Esophagus squamous epithelium (tissue), 5 donors: ENCODE measurements at places on chromosomes 13 and 19.

DNA sequence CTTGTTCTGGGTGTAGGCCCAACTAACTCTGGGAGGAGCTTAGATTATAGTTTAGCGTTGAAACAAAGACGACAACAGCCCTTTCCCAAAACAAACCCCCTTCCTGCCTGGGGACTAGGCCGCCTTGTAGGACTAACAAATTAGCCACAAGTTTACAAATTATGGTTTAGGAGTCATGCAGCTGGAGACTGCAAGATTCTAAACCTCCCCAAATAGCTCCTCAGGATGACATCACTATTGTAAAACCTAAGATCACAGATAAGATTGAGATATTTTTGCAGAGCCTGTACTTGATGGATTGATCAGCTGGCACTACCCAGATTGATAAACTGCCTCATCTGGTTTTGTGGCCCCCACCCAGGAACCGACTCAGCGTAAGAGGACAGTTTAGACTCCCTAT lies 2.3 kb upstream of the SLC25A15 start:
- no peak for DNase-seq

DNA sequence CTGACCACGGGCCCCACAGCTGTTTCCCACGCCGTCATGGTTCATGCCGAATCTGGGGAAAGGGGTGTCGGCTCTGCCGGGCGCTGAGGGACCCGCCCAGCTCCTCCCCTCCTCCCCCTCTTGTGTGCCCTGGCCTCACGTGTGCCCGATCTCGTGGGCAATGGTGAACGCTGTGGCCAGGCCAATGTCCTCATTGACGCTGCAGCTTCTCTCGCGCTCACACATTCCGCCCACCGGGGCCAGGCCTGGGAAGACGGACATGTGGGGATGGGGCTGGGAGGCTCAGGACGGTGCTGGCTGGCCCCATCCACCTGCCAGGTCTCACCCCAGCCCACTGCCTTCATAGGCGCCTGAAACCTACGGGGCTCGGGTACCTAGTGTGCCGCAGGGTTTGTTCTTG lies 14.3 kb downstream of the ADAMTS10 start:
- no peak for DNase-seq

DNA sequence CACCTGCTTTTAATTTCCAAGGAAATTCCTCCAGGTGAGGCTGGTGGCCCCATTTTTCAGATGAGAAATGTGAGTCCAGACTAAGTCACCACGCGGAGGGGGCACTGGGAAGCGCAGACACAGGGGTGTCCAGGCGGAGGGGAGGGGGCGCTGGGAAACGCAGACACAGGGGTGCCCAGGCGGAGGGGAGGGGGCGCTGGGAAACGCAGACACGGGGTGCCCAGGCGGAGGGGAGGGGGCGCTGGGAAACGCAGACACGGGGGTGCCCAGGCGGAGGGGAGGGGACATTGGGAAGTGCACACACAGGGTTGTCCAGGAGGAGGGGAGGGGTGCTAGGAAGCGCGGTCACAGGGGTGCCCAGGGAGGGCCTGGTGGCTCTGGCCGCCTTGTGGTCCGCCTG lies 3.5 kb downstream of the GRK1 start:
- DNase-seq: no peak

GRCh38 chr13:41232578-41233480 lies 30.5 kb downstream of the MTRF1 start:
- DNase-seq: no peak

DNA sequence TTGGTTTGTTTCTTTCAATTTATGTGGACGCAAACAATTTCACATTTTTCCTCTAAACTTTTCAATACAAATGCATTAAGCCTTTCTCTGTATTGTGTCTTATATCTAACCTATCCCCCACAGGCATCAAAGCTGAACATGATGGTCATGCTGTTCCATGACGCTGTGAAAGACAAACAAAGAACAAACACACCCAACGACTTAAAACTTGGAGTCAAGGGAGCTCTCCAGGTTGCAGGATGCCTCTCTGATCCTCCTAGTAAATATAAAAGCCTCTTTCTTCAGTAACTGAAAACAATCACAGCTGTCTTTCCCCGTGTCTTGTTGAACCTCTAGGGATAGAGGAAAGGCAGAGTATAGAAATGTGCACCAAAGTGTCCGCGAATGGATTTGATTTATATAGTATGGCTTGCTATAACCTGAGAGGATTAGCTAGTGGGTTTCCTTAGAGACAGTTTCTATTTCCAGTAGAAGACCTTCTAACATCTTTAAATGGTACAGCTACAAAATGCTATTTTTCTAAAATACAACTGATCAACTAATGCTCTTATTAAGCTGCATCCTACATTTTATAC lies 43.1 kb downstream of the PCDH9 start:
- DNase-seq: no peak

DNA sequence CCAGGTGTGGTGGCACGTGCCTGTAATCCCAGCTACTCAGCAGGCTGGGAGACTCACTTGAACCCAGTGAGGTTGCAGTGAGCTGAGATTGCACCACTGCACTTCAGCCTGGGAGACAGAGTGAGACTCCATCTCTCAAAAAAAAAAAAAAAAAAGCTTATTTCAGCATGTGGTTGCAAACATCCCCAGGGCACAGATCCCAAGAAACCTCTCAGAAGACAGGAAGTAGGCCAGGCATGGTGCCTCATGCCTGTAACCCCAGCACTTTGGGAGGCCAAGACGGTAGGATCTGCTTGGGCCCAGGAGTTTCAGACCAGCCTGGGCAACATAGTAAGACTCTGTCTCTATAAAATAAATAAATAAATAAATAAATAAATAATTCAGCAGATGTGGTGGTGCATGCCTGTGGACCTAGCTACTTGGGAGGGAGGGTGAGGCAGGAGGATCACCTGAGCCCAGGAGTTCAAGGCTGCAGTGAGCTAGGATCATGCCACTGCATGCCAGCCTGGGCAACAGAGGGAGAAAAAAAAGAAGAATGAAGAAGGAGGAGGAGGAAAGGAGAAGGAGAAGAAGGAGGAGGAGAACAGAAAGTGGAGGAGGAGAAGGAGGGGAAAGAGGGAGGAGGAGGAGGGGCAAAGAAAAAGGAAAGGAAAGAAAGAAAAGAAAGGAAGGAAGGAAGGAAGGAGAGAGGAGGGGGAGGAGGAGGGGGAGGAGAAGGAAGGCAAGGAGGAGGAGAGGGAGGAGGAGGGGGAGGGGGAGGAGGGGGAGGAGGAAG lies 4.3 kb upstream of the LRRC8E start:
- DNase-seq: no peak

GRCh38 chr13:109118521-109118920 lies 489.1 kb downstream of the MYO16 start:
- DNase-seq: no peak

- DNase-seq: no peak
Observed at GRCh38 chr19:42563352-42564210, 31.1 kb downstream of the CEACAM8 start.

- DNase-seq: no peak
Observed at GRCh38 chr13:84870190-84870589, 929.0 kb downstream of the SLITRK6 start.

DNA sequence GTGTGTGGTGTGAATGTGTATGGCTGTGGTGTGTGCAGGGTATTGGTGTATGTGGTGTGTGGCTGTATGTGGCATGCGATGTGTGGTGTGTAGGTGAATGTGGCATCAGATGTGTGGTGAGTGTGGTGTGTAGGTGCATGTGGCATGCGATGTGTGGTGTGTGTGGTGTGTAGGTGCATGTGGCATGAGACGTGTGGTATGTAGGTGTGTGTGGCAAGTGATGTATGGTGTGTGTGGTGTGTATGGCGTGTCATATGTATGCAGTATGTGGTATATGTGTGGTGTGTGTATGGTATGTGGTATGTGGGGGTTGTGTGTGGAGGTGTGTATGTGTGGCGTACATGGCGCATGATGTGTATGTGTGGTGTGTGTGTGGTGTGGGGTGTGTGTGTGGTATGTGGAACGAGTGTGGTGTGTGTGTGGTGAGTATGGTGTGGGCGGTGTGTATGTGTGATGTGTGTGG lies 63.4 kb downstream of the PEPD start:
- DNase-seq: no peak

DNA sequence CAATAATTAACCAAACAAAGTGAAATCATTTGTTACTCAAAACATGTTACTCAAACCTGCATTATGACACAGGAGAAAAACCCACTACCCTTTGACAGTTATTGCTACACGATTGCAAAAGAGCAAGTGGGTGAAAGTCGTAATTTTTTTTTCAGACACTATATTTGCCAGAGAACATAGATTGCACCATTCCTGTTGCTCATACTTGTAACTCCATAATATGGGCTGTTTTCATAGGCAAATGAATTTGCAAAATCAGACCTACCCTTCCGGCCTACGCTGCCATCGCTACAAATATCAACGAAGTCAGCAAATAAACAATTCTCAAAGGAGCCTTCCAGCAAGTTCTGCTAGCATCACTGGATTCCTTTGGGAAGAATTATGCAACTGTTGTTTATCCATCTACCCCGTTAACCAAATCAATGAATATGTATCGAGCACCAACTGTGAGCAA lies 396.5 kb downstream of the IRS2 start:
- DNase-seq: no peak

DNA sequence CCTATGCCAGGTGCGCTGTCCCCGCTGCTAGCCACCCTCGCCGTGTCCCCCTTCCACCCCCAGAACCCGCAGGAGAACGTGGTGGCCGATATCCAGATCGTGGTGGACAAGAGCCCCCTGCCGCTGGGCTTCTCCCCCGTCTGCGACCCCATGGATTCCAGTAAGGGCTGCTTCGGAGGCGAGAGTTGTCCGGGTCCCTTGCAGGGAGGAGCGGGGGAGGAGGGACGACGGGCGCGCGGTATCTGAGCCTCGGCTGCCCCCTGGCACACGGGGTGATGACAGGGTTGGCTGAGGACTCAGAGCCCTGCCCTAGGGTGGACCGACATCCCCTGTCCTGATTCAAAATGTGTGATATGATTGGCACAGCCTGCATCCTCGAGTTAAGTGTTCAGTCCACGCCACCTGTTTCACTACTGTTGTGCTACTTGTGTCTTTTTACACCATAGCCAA lies 653 bp downstream of the MVB12A start:
- DNase-seq: no peak

DNA sequence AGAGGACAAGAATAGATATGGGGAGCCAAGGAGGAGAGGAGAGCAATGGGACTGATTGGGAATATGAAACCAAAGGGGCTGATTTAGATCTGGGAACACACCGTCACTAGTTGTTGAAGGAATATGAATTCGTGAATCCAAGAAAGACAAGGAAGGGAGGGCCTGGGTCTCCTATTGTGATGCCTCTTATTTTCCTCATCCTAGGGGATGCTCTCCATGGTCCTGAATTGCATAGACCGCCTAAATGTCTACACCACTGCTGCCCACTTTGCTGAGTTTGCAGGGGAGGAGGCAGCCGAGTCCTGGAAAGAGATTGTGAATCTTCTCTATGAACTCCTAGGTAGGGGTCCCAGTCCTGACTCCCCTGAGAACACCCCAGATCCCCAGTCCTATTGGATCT lies 21.5 kb downstream of the RYR1 start:
- no peak for DNase-seq

- DNase-seq: no peak
Observed at GRCh38 chr13:73307481-73307880, 248.7 kb downstream of the KLF5 start.

GRCh38 chr19:814152-815078 lies 7.3 kb downstream of the PLPPR3 start:
- DNase-seq: no peak

GRCh38 chr13:110334841-110335490 lies 27.9 kb downstream of the COL4A2 start:
- DNase-seq: no peak

DNA sequence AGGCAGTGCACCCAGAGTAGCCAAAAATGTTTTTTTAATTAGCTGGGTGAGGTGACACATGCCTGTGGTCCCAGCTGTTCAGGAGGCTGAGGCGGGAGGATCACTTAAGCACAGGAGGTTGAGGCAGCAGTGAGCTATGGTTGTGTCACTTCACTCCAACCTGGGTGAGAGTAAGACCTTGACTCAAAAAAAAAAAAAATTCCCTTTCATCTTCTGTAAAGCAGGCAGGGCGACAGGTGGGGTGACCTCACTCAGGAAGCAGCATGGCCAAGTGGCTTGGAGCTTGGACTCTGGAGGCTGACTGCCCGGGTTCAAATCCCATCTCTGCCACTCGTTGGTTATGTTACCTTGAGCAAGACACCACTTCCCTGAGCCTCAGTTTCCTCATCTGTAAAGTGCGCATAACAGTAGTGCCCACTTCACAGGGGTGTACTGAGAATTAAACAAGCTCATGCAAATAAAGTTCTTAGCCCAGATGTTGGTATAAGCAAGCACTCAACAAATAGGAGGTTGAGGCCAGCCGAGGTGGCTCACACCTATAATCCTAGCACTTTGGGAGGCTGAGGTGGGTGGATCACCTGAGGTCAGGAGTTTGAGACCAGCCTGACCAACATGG lies 48.3 kb downstream of the MAP4K1 start:
- no peak for DNase-seq

DNA sequence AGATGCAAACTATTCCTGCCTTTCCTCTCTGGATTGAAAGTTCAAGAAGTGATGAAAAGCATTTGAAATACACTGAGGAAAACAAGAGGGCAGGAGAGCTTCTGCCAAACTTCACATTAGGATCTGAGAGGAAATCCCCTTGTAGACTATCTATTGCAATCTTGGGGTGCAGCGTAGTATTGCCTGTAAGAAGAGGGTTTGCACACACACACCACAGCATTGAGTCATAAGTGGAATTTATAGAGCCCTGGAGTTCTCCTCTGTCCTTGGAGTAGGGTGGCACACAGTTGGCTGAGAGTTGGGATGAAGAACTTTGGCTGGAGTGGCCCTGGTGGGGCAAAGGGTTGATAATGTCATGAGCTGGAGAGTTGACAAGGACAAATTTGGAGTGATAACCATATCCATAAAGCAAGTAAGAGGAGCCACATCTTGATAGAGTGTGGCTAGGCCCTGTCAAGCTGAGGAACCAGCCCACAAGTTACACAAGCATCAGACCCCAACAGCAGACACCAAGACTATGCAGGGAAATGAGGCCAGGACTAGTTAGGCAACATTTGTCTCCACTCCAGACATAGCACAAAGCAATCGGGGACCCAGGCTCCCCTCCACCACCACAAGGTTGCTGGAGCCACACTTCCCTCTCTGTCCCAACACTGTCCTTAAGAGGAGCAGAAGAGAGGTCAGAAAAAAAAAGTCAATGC lies 520.9 kb downstream of the KLF5 start:
- DNase-seq: no peak

DNA sequence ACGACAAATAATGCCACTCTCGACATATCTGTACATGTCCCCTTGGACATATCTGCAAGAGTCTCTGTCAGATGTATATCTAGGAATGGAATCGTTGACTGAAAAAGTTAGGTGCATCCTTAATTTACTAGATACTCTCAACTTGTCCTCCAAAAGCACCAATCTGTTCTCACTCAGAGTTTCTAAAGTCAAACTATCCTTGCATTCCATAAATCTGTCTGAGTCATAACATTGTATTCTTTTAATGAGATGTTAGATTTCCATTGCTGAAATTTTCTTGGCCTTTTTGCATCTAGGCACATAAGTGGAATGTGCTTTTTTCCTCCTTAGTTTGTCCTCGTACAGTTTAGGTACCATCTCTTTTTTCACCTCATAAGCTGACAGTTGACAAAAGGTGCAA lies 139.8 kb downstream of the PTPRS start:
- DNase-seq: no peak
